ENCODE measurements at places on chromosomes 2 and 18.

DNA sequence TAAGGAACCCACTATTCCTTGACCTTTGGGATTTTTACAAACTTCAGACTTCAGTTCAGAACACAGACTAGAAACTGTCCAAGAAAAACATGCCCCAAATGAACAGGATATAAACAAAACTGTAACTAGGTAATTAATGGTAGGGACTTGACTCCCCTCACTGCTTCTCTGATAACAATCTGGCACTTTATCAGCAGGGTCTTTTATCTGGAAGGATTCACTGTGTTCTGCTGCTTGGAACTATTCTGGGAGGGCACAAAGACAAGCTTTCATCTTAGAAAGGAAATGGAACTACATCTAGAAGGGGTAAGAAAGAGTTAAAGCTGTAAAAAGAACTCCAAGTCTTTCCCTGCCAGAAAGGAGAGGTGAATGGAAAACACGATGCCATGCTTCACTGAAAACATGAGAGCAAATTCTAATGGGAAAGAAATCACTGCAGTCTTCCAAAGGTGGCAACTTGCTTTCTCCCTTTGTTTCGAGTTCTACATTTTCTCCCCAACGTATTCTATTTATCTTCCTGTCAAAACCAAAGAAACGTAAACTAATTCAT is 181.2 kb downstream of the THADA start:
- DNase-seq: no peak

GRCh38 chr2:3284657-3285630 is 92.7 kb downstream of the EIPR1 start:
- DNase-seq: no peak

GRCh38 chr2:98608116-98608961 is at the start of the genes COA5 and UNC50:
COA5 (minus strand) TSS chr2:98608512; CDS start chr2:98608405, 107 bp downstream.
UNC50 (plus strand) TSS chr2:98608589; CDS start chr2:98609760, 1,171 bp downstream.
- peak; percentile 89 for DNase-seq

DNA sequence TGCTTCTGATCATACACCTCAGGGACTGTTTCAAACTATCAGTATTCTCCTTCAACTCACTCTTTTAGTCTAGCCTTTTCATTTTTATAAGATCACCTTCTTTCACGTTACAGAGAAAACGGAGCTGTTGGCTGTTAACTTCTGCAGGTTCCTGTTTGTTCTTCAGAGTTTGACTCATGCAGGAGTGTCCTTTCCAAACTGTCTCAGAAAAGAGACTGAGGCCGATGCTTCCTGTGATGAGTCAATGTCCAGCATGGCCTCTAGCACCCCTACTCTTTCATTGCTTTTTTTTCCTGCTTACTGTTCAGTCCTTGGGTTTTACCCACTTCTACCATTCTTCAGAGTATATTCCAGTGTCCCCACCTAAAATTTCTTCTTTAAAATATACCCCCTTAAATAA is 240.8 kb upstream of the RGPD4 start:
- DNase-seq: no peak

All from T-cell (primary cell).